ENCODE measurements at places on chromosomes 16 and 17.
A peak's percentile ranks its signal among the peaks of the same experiment; 100 is the strongest.

- no peak for DNase-seq
Measured at GRCh38 chr16:55529018-55529417, 20.1 kb downstream of the LPCAT2 start.

- no peak for DNase-seq
Measured at GRCh38 chr17:76272541-76273444, 7.6 kb downstream of the UBALD2 start.

DNA sequence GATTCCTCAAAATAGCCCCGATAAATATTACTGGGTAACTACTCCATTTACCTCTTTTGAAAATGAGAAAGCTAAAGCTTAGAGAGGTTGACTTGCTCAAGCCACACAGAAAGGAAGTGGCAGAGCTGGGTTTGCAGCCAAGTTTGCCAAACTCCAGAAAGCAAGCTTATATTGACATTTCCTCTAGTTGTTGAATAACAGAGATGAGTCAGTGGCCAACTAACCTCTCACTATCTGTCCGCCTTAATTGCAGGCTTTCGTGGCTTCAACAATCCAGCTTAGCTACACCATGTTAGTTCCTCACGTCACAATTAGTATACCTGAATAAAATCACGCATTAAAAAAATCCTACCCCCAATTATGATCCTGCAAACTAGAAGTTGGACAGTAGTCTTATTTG is 151.7 kb downstream of the CNTNAP4 start:
- DNase-seq = no peak

DNA sequence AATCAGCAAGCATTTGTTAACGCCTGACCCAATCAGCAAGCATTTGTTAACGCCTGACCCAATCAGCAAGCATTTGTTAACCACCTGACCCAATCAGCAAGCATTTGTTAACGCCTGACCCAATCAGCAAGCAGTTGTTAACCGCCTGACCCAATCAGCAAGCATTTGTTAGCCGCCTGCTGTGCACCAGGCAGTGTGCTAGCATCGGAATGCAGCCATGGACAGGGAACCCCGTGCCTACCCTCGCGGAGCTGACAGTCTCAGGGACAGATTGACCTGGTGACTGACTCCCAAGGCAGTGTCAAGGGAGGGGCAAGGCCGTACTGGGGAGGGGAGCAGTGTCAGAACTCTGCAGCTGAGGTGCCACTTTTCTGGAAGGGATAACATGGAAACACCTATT is 66.9 kb downstream of the ABR start:
- no peak for DNase-seq

DNA sequence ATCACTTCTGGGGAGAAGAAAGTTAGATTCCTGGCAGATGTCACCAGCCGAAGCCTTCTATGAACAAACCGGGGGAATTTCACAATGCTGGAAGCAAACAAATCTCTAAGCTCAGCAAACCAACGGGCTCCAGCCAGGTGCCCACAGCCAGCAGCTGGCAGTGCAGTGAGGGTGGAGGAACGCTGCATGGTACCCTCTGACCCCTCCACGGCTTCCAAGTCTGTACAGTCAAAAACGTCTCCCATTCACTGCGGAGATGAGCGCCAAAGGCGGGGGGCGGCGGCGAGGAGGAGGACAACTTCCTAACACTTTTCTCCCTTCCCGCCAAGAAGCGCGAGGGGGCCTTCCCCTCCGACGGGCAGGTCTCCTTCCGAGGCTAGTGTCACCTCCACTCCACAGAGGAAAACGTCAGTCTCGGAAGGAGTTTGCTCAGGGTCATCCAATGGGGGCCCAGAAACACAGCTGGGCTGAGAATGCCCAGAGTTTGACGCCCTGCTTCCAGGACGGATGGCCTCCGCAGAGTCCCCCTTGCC is 924 bp downstream of the ZNF598 start:
- DNase-seq = peak; percentile 31

DNA sequence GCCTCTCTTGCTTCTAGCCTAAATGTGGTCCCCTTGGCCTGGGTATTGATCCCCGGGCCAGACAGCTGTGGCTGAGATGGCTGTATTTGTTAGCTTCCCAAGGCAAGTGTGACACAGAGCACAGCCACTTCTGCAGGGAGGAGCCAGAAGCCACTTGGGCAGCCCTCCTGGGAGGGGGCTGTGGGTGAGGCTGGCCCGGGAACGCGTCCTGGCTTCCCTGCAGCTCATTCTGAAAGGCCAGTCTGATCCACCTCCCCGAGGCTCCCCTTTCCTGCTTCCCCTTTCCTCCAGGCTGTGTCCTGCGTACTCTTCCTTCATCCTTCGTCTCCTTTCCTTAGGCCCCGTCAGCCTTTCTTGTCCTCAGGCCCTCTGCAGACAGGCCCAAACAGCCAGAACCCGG is 8.0 kb downstream of the SERPINF2 start:
- DNase-seq = no peak

DNA sequence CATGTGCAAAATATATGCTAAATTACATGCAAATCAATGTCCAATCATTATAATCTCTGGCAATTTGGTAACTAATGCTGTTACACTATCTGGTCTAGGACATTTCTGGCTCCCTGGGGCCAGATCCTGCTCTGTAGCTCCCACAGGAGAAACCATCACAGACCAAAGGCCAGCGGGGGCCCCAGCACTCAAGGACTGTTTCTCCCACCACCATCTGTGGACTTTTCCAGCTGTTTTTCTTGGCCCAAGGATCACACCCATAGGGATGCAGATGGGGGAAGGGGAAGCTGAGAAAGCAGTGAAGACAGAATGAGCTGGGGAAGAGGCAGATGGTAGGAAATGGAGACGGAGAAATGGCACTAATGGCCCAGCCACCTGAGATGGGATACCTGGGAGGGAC is at the start of gene HIGD1B:
Gene HIGD1B (plus strand): TSS at position 298 of the 400 bp plus-strand sequence. CDS start 270 bp downstream, outside the sequence.
- DNase-seq = no peak

DNA sequence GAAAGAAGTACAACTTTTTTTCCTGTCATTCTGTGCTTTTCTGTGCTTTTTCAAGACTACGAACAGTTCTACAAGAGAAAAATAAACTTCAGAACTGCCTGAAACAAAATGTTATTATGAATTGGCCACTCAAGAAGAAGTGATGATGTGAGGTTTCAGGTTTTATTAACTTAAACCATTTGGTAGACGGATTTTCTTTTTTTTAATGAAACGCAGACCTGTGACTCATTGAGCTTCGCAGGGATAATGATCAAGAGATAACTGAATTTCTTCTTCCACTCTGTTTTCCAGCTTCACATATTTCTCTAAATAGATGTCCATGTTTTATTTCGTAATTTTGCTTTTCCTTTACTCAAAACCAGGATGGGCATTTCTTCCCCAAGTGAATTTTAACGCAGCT is 32.7 kb downstream of the AIPL1 start:
- DNase-seq = no peak

DNA sequence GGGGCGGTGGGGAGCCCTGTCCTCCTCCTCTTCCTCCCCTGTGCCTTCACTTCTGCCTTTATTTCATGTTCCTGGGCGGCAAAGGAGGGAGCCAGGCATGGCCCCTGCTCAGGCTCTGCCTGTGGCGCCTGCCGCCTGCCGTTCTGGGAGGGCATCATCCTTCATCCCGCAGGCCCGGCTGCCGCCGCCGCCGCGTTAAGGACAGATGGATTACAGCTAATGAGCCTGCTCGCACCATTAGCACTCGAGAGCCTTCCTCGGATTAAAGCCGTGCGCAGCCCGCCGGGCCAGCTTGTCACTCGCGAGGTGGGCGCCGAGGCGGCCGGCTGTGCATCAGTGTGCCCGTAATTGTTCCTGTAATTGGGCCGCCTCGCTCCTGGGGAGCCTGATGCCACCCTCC is 127.7 kb upstream of the GSE1 start:
- no peak for DNase-seq

Measured in NCI-H146 (cell line).